Right ventricle myocardium inferior (tissue), 1 donor: ENCODE measurements at places on chromosomes 6 and 20. TPM values are rescaled to one million over a fixed set of nuclear protein-coding genes. Genes with fewer than 3 reads are reported as not detected.

DNA sequence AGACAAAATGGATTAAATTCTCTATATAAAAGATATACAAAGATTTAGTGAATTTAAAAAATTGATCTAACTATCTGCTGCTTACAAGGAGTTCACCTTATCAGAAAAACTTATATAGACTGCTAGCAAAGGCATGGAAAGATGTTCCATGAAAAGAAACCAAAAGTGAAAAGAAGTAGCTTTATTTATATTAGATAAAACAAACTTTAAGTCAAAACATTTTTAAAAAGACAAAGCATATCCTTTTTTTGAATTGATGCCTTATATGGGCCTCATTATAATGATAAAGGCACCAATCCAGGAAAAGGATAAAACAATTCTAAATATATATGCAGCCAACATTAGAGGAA lies 334.2 kb downstream of the MEI4 start:
- DNase-seq = no peak

GRCh38 chr6:104126315-104127005 lies 733.3 kb downstream of the HACE1 start:
- no peak for DNase-seq

PROKR2 gene
- total RNA-seq = not detected

SOX18 gene
- total RNA-seq = 38.4 TPM

DNA sequence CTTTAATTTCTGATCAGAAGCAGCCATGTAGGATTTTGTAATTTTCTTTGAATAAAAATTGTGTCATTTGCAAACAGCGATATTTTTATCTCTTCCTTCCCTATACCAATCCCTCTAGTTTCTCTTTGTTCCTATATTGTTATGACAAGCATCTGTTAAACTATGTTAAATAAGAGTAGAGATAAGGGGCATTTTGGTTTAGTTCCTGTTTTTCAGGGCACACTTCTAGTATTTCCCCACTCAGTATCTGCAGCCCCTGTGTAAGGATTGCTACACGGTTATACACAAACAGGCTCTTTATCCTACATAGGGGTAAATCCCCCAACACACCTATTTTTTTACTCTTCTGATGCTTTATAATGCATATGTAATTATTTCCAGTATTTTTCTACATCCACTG lies 42.1 kb downstream of the TRERF1 start:
- DNase-seq = no peak

GRCh38 chr20:32538526-32538939 lies 46.6 kb downstream of the NOL4L start:
- DNase-seq = no peak

DNA sequence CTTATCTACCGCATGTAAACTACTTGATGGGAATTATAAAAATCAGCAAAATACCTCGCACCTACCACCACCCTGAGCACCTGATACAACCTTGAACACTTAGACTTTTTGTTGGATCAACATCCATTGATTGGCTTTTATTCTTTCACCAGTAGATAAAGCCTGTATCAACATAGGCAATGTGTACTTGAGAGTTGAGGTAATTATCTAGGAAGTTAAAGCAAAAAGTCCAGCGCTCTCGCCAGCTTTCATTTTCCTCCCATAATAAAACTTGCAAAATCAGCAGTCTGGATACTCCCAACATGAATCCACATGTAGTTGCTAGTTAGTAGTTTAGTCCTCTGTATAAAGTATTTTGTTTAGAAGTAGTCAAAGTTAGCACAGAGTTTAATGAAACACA lies 132.0 kb upstream of the PRDM1 start:
- no peak for DNase-seq

DNA sequence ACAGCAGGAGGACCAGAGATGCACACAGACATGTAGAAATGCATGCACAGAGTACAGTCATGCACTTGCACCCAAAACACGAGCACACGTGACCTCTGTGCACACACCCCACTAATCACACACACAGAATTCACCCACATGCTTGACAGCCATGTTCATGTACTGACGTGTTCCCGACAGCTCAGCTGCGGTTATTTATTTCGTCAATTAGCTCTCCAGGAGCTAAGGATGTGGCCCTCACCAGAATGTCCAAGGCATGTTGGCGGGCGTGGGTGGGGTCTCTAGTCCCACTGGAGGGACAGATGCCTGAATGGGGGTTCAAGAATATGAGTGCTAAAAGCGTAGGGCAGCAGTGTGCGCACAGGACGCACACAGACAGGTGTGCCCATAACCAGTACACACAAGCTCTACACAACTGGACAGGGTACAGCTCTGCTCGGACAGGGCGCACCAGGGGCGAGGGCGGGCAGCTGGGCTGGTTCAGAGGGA lies 571 bp upstream of the PRPF6 start:
- no peak for DNase-seq

DNA sequence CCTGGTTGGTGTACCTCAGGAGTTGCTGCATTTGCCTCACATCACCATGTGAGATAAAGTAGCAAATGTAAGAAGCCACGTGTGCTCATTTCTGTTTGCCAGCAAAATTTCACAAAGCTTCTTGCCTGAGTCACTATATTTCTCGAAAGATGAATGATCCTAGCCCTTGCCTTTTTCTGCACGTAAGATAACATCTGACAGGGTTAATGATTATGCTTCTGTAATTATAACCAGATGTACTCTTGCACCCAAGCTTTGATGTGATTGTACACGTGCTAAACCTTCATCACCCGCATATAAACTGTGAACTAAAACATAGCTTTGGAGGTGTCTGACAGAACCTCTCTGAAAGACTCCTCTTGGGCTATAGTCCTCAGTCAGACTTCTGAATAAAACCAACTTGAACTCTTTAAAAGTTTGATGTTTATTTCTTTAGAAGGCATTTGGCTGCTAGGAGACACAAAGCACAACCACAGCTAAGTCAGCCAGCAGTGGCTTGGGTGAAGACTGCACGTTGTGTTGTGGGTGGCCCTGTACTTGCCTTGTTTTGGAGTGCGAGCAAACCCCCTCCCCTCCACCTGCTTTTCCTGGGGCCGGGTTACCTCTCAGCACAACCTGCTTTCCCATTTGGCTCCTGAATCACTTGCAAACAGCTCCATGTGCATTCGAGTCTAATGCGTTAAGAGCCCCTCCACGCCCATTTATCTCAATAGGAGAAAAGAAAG lies 19.3 kb downstream of the PROKR2 start:
- no peak for DNase-seq

PRSS35 gene
- not detected for total RNA-seq

DNA sequence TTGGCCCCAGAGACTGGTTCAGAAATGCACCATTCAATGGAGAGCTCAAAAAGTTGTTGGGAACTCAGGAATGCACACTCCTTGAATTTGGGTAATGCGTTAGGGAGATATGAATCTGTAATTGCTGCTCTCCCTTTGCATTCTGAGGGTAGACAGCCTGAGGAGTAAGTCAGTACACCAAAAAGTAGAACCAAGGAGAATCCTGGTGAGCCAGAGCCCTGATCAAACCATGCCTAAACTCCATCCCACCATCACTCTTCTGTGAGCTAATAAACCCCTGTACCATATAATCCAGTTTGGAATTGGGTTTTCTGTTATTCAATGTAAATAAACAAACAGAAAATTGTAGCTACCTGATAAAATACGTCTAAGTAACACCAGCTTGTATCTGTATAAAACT lies 90.2 kb downstream of the KIF16B start:
- no peak for DNase-seq

DNA sequence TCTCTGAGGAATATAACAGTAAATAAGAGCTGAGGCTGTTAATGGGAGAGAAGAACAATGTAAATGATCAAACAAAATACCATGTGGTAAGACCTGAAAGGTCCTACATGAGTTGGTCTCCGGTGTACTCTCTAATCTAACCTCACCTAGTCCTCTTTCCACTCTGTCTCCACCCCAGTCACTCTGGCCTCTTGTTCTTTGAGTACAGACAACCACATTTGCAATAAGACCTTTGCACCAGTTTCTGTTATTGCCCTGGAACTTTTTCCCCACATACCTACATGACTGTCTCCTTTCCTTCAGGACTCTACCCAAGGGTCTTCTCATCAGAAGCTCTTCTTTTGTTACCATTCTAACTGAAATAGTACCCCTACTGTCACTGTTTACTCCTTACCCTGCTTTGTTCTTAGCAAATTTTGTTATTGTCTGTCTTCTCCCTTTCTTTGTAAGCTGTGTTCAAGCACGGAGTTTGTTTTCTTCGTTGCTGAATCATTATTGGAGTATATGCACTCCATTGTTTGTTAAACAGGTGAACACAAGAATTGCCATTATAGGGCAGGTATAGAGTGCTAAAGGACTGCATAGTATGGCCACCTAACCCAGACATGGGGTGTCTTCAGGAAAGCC lies 37.3 kb downstream of the MAPK14 start:
- DNase-seq = no peak

DNA sequence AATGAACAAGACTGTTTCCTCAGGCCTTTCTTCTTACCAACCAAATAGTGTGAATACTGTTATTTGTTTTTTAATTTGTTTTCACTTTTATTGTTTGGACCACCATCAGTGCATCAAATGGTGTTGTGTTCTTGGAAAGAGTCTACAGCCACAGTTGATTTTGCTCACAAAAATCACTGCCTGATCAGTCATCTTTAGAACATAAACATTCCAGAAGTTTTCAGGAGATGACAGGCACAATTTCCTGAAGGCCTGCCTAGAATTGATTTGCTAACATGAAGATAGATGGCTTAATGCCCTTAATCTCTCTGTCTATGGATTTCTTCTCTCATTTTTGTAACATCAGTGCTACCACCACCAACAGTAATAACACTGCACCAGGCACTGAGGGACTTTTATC lies 13.5 kb downstream of the IL22RA2 start:
- no peak for DNase-seq

ZNF391 gene
- 0.89 TPM for total RNA-seq

TMEM151B gene
- total RNA-seq = not detected

- DNase-seq = no peak
Measured at GRCh38 chr20:34904202-34904621, 27.8 kb downstream of the ACSS2 start.

CD93 gene
- total RNA-seq = 43.5 TPM

BPHL gene
- total RNA-seq = 19.0 TPM

GRCh38 chr6:106763361-106763760 lies 134.0 kb downstream of the QRSL1 start:
- DNase-seq = no peak
